DMS153 (cell line): ENCODE measurements at places on chromosomes 5 and 9.

DNA sequence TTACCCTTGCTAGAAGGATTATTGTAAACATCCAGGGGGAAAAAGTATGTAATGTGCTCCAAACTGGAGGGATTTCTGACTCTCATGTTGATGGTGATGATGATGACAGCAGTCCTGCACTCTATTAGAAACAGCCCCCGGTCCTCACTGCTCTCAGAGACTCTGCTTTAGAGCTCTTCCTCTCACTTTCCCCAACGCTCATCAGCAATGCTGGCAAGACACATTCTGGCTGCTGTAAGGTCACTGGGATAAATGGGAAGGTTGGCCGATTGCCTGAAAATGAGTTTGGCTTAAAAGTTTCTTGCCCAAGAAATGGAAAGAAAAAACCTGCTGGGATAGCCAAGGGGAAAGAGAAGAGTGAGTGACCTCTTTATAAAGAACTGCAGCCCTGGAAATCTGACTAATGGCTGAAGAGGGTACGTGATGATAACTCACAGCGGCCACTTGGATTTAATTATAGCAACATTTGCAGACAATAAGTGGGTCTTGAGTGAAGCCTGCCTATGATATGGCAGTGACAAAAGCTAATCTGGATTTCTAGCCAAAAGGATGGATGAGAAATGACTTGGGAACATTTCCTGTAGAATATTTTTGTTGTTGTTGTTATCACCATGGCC is 235.8 kb downstream of the TMEM38B start:
- no peak for DNase-seq

DNA sequence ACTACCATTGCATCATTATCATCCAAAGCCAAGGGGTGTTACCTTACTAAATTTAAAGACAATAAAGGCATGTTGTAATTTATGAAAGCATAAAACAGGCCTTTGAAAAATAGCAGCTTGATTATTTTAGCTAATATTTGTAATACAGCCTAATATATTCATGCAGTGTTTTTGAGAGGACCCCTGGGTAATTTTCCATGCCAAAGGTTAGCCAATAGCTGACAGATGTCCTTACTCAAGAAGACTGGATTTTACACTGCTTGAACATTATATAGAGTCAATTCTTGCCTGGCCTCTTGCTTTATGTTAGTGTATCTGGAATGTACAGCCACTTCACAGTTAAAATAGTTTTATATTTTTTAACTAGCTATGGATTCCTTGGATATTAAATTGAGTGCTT is 337.8 kb upstream of the PAPPA start:
- no peak for DNase-seq

- DNase-seq = no peak
These were observed 104.2 kb downstream of the SEC61B start for GRCh38 chr9:99326112-99326916.

DNA sequence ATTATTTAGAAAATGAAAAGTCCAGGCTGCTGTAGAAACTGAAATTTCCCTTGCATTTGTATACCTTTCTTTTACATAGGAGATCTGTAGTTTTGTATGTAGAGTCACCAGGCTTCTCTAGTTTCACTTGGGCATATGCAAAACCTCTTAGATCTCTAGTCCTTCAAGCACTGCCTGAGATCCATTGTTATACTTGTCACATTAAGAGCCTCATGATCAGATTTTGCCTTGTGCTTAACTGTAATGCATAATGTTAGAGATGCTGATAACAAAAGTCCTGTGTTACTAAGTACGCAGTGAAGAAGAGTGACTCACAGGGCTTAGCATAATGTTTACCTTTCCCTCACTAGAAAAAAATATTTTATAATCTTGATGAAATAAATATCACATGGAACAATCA is 250.2 kb downstream of the CYLC2 start:
- peak; percentile 74 for DNase-seq

DNA sequence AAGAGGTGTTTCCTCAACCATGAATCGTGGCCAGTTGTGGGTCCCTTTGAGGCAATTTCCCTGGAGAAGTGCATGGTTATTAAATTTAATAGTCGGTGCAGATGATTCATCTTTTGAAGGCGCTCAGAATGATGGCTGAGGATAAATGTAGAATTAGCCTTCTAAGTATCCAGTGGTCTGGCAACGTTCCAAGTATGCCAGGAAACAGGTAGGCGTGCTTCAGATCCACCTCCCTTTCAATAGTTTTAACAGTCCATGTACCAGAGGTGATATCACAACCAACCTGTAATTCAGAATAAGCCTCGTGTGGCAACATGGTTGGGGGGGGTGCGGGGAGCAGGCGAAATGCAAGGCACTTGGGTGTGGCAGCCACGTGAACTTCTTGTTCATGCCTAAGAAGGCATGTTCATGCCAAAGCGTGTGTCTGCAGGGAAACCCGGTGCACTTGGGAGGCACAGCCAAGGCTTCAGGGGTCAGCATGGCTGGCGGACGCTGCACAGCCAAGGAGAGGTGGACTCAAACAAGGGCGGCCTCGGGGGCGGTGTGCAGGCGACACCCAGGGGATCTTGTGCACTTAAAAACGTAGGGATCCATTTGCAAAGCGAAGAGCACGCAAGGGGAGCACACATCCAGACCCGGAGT is 5.2 kb upstream of the NKD2 start:
- peak; percentile 89 for DNase-seq

DNA sequence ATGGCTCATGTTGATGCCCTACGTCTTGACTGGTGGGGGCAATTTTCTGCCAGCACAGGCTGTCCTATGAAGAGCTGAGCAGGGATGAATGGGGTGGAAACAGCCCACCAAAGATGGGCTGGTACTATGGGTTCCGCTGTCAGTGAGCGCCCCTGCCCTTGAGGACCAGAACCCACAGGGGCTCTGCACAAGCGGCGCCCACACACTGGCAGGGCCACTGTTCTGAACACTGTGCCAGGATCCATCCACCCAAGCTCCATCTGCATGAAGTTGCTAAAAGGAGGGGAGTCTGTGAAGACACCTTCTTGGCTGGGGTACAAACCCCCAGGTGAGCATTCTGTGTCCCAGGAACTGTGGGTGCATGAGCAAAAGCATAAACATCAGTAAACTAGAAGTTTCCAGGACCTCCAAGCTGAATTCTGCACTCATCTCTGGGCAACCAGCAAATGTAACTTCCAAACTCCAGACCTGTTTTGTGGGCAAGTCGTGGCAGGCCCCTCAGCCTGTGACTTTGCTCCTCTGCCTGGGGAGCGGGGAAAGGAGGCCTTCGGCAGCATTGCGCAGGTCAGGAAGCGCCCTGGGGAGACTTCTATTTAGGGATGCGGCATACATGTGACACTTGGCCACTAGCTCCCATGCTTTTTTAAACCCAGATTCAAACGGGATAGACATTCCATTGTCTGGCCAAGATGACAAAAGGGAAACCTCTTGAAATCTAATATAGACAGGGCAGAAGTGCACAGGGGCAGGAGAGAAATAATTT is 48.9 kb downstream of the PTPN3 start:
- DNase-seq = no peak
